ENCODE measurements at places on chromosomes 16 and 17.

DNA sequence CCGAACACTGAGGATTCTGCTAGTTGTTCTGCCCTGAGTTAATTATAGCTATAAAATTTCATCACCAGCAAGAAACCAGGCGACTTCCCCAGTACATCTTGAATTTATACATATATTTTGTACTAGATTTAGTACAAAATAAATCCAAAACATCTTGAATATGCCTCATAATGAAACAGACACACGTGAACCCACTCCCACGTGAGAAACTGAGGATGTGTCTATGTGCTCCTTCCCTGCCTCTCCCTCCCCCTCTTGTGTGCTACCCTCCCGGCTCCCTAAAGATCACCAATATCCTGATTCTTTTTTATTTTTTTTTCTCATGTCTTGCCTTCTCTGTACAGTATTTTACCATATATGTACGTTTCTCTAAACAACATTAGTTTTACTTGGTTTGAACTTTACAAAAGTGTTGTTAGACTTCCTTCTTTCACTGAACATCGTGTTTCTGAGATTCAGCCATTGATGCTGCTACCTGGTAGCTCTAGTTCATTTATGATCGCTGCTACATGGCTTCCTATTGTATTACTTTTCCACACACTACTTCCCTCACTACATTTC lies 1.1 kb upstream of the LCMT1 start:
- DNase-seq, result no peak

GRCh38 chr16:63617047-63617989 lies 1504.5 kb downstream of the CDH11 start:
- no peak for DNase-seq

- no peak for DNase-seq
These were observed 8.0 kb upstream of the SLC35B1 start for GRCh38 chr17:49715717-49716279.

DNA sequence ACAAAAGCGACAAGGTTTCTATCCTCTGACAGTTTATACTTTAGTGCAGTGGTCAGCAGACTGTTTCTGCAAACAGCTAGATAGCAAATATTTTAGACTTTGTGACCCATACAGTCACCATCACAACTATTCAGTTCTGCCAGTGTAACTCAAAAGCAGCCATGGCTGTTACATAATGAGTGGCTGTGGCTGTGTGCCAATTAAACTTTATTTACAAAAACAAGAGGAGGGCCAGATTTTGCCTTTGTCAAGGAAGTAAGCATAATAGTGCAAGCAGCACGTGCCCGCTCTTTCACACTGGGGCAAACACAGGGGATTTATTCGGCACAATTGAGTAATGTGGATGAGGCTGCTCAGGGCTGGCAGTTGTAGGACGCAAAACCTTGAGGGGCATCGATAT lies 551.5 kb downstream of the MAF start:
- DNase-seq, result no peak

DNA sequence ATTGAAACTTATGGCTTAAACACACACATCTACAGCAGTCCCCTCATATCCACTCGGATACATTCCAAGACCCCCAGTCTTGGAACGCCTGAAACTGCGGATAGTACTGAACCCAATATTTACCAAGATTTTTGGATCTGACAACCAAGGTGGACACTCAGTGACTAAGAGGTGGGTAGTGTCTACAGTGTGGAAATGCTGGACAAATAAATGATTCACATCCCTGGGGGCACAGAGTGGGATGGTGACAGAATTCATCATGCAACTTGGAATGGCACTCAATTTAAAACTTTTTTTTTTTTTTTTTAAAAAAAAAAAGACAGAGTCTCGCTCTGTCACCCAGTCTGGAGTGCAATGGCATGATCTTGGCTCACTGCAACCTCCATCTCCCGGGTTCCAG lies 54.2 kb upstream of the TRAP1 start:
- no peak for DNase-seq

DNA sequence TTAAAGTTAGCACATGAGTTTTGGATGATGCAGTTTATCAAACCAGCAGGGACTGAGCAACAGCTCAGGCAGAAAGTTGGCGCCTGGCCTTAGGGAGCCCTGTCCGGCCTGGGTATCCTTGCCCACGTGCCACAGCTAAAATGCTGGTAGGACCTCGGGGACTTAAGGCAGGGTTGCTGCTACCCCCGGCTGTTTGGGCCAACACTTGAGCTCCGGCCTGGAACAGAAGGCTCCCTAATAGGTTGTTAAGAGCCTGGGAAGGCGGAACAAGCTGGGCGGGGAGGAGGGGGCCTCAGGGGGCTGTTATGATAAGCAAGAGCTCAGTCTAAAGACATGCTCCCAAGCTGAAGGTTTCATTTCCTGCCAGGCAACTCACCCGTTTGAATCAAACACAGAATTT lies 39.7 kb downstream of the CUEDC1 start:
- DNase-seq, result no peak

DNA sequence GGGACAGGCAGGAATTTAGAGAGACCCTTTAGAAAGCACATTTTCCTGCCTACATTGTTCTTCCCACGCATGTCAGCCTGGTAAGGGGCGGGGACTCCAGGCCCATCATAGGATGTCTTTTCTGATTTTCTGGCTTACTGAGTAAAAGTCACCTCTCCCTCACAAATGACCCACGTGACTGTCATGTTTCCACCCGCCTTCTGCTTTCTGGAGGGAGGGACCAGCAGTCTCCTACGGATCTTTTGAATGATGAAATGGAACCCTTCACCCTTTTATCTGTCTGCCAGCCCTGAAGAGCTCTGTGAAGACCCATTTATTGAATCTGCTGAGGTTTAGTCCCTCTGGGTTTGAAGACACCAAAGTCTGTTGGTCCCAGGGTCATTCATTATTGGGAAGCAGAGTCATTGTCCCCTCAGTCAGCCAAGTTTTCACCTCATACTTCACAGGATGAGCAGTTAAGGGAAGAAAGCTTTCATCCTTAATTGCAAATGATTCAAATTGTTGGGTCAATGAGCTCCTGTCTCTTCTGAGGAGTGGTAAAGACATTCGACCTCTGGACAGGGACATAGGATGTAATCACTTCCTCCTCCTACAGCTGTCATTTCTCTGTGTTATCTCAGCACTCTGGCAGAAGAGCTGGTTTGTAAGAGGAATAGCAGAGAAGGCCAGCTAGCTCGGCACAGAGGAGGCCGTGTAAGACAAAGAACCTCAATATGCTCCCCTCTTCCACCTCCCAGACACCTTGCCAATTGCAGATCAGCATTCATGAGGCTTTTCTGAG lies 446.1 kb downstream of the HS3ST3B1 start:
- no peak for DNase-seq

DNA sequence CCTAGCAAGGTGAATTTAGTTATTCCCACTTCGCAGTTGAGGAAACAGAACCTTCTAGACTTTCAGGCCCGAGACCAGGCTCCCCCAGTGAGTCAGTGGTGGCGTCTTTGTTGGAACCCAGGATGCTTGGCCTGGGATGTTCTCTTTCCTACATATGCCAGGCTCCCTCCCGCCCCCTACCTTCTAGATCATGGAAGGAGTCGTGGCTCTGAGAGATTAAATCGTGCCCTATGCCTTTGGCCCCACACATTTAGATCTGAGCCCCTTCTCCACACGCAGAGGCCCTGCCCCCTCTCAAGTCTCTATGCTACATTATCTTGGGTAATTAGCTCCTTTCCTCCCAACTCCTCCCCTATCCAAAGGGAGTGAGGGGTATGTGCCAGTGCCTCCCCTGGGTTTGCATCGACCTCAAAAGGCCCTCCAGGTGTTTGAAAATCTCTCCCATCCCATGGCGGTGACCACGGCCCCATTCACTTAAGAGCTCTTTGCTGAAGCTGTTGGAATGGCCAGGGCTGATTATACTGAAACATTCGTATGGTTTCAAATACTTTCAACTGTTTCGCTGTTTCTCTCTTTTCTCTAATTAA lies 3.0 kb downstream of the NGFR start:
- DNase-seq, result no peak

DNA sequence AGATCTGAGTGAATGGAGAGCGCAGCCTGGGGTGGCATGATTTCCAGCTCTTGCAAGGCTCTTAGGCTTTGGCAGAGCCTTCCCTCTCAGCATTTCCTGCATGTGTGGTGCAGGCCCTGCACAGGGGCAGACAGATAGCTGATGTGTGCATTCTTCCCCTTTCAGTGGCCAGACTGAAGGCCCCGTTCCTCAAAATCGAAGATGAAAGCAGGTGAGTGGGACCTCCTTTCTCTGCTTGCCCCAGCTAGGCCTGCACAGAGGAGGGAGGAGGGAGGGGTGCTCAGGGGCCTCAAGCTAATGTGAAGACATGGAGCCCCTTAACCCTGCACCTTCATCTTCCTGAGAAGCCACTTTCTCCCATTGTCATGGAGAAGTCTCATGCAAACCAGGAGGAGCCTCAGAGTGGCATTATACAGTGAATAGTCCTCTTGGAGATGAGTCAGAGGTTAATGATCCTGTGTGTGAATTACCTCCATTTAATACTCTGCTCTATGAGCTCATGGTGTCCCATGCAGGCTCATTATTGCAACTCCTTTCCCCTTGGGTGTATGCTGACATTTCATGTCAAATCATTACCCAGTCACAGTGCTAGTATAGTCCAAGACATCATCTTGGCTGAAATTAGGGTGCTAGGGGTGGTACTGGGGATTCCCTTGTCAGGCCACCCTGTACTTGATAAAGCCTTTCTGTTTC lies 20.4 kb upstream of the ADAM11 start:
- DNase-seq, result no peak

DNA sequence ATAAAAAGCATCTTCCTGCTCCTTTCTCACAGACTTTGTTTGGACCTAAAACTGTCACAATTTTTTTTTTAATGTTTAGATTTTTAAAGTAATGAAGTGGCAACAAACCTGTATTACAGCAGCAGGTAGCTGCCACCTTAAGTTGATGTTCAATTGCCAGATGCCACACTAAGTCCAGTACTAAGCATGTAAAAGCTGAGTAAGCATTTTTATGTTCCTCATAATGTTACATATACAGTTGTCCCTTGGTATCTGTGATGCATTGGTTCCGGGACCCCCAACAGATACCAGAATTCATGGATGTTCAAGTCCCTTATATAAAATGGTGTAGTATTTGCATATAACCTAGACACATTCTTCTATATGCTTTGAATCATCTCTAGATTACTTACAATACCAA lies 45.1 kb downstream of the TNRC6A start:
- DNase-seq, result no peak

GRCh38 chr16:50270510-50271147 lies 4.3 kb downstream of the ADCY7 start:
- DNase-seq, result no peak

DNA sequence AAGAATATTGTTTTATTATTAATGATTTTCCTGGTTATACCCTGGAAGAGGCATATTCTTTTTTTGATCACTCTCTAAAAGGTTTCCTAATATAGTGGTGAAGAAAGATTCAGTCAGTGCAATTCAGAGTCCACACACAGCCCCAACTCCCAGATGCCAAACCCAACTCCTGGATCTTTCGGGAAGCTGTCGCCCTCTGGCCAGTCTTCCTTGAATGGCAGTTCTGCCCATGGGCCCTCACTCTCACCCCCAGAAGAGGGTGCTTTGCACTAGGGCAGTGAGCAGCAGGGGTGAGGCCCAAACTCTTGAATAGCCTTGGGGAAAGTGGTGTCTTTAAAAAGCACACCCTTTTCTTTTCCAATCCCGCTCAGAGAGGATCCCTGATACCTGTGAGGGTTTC lies 11.0 kb downstream of the KRT32 start:
- no peak for DNase-seq

DNA sequence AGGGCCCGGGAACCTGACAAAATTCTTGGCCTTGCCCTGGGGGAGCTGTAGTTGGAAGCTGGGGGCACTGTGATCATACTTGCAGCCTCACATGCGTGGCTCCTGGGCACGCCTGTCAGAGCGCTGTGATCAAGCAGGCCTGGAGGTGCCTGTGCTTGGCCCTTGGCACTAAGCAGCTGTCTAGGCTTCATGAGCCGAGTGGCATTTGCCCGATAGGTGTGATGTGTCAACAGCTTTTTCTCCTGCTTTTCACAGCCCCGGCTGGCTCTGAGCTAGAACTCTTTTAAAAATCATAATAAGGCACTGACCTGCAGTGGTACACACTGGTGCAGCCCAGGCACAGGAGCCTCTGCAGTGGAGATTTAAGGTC lies 113.8 kb downstream of the SOCS1 start:
- DNase-seq, result no peak

- no peak for DNase-seq
These were observed 2.6 kb downstream of the GIT1 start for GRCh38 chr17:29586676-29587469.

DNA sequence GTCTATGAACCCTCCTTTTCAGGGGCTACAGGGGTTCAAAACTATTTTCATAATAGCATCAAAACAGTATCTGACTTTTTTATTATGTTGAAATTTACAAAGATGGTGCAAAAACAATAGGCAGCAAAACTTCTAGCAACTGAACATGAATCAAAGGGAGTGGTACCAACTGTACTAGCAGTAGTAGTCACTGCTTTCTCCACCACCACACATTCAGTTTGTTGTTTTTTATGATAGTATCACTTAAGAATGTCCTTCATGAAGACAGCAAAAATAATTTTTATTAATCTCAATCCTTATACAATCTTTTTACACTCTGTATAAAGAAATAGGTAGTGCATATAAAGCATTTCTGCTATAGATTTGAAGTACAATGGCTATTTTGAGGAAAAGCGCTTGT lies 47.6 kb downstream of the MED13 start:
- DNase-seq, result no peak

DNA sequence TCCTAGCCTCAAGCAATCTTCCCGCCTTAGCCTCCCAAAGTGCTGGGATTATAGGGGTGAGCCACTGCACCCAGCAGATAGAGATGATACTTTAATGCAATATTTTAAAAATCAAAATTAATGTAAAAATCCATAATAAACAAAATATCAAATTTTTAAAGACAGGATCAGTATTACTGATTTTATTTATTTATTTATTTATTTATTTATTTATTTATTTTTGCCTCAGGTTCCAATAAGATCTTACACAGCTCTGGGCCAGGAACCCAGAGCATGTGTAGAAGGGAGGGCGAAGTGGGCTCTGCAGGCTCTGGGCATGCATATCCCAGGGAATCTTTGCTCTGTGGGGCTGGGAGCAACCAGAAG lies 41.6 kb downstream of the FZD2 start:
- no peak for DNase-seq

- DNase-seq, result no peak
These were observed 47.2 kb downstream of the TNRC6A start for GRCh38 chr16:24776501-24777220.

DNA sequence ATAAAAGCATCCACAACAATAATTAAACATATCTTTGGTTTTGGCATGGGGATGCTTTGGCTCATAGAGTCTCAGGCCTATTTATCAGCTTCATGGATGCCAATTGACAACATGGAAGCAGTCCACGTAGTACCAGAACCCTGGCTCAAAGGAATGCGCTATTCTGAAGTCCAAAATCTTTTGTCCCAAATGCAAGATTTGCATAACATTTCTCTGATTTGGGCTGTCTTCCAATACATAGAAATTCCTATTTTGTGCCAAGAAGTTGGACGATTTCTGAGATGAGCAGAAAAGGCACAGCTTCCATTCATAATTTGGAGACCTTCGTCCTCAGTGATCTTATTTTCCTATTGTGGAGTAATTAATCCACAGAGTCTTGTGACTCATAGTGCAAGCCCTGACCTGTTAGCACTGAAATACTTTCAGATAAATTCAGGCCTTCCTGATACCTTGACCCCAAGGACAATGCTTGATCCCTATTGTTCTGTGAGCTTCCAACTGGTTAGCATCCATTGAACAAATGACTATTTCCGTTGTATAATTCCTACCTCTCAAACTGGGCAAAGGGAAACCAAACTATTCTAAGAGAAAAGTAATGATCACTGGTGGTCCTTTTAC lies 78.4 kb upstream of the CDH11 start:
- DNase-seq, result no peak

- DNase-seq, result no peak
These were observed 6.3 kb downstream of the IGSF6 start for GRCh38 chr16:21646091-21646490.

GRCh38 chr17:10474536-10474935 lies 5.2 kb upstream of the MYH4 start:
- DNase-seq, result no peak

All from stimulated activated CD8-positive, alpha-beta memory T cell treated with anti-CD3 and anti-CD28 coated beads, Interleukin-7, amount 100 ng/mL, for 24 hours (primary cell).